ENCODE measurements at places on chromosomes 7 and 10.

DNA sequence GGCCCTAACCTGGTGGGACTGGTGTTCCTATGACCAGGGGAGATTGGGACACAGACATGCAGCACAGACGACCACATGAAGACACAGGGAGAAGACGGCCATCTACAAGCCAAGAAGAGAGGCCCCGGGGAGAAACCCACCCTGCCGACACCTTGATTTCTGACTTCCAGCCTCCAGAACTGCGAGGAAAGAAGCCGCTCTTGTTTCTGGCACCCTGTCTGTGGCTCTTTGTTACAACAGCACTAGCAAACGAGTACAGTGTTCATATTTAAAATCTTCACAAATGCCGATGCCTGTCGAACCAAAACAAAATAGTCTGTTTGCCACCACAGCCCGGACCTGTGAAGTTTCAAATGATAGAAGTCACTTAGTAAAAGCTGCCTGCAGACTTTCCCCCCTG is 132.3 kb downstream of the ACTR3B start:
- no peak for DNase-seq

- DNase-seq: peak; percentile 48
These were observed 160.2 kb downstream of the CREB5 start for GRCh38 chr7:28572321-28573058.

GRCh38 chr10:132254841-132255240 is 52.9 kb downstream of the STK32C start:
- DNase-seq: no peak

- no peak for DNase-seq
These were observed 4.1 kb downstream of the KCNIP2 start for GRCh38 chr10:101839416-101840063.

DNA sequence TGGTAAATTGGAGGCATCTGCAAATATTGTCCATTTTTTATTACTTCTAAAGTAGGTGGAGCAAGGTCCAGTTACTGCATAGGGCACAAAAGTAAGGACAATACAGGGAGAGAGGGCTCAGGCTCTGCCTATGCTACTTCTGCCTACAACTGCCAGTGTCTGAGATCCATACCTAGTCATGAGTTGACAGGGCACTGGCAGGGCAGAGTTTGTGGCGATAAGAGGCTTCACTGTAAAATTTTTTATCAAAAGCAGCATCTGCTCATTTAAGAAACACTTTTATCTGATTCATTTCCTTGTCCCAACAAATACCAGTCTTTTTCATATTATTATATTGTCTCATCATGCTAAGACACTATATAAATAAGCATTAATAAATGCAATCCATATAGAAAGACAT is 178.0 kb downstream of the LRRN3 start:
- no peak for DNase-seq

GRCh38 chr7:29611941-29612544 is 48.4 kb downstream of the PRR15 start:
- DNase-seq: no peak

GRCh38 chr10:131274133-131274880 is 37.2 kb downstream of the TCERG1L start:
- DNase-seq: no peak

DNA sequence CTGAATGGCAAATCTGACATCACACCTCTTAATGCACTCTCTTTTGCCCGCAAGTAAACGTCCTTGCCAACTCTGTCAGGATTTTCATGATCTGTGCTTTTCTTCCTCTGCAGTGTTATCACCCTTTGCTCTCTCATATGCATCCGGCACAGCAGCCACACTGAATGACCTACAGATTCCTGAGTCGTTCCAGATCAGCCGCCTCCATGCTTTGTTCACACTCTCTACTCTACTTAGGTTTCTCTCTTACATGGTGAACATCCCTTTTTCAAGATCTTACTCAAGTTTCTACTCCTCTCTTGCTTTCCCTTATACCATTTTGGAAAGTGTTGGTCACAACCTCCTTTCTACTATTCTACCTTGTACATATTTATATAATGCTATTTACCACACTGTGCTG is 127.7 kb upstream of the AOAH start:
- DNase-seq: no peak

DNA sequence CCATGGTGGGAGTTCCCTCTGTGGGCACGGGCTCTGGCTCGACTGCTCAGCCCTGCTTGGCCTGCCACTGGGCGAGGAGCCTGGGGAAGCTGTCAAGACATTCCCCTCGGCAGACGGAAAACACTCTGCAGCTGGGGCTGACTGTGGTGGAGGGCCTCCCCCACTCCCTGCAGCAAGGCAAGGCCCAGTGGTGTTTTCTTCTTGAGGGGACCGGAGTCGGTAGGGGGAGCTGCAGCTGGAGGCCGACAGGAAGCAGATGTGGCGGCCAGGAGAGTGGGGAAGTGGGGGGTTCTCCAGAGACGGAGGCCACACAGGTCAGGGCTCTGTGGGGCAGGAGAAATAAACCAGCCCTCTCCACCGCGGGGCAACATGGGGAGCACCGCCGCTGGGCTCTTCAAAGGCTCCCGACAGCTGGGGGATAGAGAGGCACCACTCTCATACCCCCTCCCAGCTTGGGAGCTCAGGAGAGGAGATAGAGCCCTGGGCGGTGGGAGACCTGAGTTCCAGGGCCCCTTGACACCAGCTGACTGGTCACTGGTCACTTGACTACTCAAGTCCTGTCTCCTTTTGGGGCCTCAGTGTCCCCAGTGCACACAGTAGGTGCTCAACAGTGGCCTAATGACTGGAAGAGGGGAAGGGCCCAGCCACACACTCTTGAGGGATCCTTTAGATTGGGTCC is 43.4 kb downstream of the PPIF start:
- no peak for DNase-seq

DNA sequence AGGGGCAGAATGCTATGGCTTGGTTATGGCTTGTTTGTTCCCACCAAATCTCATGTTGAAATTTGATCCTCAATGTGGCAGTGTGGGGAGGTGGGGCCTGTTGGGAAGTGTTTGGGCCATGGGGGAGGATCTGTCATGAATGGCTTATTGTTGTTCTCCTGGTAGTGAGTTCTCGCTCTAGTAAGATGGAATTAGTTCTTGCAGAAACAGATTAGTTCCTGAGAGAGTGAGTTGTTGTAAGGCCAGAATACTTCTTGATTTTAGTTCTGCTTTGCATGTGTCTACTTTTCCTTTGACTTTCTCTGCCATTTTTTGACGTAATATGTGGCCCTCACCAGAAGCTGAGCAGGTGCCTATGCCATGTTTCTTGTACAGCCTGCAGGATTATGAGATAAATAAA is 188.2 kb downstream of the KIF20B start:
- DNase-seq: no peak

DNA sequence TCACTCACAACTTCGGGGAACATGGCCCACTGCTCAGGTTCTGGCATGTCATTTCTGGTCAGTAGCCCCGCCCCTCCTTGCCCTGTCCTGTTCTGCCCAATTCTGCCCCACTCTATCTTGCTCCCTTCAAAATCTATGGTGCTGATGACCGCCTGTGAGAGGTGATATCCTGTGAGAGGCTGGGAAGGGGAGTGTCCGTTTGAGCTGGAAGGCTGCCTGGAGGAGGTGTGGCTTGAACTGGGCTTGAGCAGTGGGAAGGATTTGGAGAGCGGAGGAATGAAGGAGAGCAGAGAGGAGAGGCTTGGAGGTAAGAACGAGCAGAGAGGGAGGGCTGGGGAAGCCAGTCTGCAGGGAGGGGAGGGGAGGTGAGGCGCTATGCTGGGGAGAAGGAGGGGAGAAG is 145.3 kb downstream of the RPS24 start:
- no peak for DNase-seq

GRCh38 chr7:40717242-40717641 is 582.4 kb downstream of the SUGCT start:
- no peak for DNase-seq

GRCh38 chr10:251982-252582 is 116.8 kb downstream of the ZMYND11 start:
- DNase-seq: no peak

DNA sequence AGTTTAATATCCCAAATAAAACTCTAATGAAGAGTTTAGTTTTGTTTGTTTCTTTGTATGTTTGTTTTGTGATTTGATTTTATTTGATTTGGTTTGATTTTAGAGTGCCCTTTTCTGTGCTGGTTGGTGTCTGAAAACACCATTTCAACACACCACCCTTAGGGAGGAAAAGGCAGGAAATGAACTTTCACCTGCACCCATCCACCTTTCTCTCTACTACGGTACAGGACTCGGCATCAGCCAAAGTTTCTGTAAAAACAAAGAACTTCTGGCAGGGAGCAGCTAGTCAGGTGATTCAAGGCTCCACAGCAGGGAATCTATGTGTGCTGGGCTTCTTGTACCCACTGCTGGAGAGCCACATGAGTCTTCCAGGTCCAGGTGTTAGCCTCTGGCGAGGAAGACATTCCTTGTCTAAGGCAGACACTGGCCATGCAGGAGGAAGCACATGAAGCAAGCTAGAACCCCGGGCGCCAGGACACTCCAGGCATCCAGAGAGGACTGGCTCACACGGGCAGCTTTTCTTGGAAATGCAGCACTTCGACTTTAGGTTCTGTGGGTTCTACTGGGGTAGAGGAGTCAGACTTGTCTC is 22.1 kb upstream of the STK17A start:
- DNase-seq: no peak

GRCh38 chr10:22821501-22821900 is 106.4 kb upstream of the ARMC3 start:
- DNase-seq: no peak

- no peak for DNase-seq
These were observed 74.7 kb downstream of the CACNB2 start for GRCh38 chr10:18214691-18215563.

DNA sequence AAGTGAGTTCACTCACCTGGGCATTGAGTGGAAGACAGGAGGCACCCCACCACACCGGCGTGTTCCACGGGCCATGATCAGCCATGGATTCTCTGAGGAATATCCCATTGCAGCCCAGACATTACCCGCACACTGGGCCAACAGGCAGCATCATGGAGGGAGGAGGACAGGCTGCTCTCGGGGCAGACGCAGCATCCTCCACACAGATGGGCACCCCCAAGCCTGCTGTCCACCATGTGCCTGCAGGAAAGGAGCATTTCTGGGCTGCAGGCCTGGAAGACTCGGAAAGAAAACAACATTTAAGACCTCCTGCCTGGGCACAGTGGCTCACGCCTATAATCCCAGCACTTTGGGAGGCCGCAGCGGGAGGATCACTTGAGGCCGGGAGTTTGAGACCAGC is 71.0 kb upstream of the SH2B2 start:
- DNase-seq: no peak

DNA sequence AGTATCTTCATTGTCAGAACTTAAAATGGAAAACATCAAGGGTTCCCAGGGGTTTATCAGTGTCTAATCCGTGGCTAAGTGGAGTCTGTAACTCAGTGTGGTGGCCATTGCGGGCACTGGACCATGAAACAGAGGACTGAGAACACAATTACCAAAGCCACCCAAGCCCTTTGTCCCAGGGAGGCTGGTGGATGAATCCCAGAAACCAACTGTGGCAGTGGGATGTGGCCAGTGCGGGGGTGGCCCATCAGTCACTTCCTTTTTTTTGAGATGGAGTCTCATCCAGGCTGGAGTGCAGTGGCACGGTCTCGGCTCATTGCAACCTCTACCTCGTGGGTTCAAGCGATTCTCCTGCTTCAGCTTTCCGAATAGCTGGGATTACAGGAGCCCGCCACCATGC is 61.8 kb downstream of the TACC2 start:
- no peak for DNase-seq

DNA sequence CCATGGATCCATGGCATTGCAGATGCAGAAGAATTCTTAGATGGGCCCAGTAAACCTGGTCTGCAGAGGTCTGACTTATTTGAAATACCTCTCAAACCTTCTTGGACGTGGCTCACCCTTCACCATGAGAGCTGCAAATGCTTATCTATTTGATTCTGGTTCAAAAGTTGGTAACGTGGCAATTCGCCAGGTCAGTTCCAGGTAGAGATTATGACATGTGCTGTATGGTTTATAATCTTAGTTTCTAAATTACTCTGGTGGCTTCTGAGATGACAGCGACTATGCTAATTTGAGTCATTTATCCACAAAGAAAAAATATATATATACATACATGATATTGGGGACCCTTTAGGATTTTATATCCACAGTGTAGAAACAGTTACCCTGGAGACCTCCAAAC is 68.8 kb downstream of the NRP1 start:
- DNase-seq: no peak

- DNase-seq: no peak
These were observed 1.4 kb downstream of the GARS1 start for GRCh38 chr7:30596014-30596641.

DNA sequence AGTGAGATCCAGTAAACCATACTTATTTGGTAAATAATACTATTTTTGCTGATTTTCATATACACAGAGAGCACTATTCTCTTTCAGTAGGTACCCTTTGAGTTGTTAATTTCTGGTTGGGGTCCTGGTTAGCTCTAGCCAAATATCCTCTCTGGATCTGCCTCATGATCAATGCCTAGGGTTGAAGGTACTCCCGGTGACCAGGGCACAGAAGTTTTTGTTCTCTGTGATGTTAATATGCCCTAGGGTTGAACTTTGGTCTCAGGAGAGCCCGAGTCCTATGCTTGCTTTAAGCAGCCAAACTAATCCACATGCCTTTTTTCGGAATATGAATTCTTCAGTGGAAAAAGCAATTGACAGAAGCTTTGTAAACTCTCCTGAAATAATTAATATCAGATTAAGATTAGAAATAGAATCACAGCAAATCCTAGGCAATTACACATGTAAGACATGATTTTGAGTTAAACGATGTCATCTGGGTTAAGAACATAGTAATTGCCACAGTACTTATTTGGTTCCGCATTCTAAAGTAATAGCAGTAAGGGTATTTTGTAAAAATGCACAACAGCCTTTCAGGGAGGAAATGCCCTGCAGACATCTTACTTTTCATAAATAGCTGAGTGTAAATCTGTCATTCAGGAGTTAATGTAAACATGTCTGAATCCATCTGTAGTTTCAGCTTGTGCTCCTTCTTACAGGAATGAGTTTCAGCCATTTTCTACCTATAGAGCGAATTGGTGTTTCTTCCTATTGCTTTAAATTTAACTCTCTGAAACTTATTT is 10.1 kb downstream of the CHN2 start:
- DNase-seq: no peak

DNA sequence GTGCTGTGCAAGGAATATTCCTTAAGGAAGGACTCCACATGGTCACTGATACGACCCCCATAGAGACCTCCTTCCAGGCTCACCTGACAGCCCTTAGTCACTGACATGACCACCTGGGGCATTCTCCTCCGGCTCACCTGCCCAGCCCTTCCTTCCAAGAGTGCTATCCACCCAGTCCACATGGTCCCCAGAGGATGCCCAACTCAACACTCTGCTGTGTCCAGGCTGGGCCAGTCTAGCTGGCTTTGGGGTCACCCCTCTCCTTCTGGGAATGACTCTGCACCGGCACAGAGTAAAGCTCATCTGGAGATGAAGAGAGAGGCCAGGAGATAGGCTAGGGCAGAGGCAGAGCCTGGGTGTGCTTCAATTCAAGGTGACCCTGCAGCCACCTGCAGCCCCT is 300.8 kb downstream of the TNS3 start:
- no peak for DNase-seq

All from NCI-H2029 (cell line).